ENCODE measurements at places on chromosomes 7 and 10.
A peak's percentile ranks its signal among the peaks of the same experiment; 100 is the strongest.

DNA sequence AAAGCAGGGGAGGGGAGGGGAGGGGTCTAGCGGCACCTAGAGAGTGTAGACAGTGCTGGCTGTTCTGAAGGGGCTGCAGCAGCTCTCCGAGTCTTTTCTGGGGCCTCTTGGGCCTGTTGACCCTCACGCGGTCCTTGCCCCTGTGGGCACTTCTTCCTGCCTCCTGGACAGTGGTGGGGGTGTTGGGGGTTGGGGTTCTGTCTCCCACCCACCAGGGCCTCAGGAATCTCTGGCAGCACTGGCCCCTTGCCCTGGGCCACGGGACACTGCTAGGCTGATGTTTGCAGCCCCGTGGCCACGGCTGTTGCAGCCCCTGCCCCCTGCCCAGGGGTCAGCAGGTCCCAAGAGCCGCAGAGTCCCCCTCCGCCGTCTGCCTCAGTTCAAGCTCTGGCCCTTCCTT lies 68.9 kb upstream of the INPP5A start:
- no peak for DNase-seq

DNA sequence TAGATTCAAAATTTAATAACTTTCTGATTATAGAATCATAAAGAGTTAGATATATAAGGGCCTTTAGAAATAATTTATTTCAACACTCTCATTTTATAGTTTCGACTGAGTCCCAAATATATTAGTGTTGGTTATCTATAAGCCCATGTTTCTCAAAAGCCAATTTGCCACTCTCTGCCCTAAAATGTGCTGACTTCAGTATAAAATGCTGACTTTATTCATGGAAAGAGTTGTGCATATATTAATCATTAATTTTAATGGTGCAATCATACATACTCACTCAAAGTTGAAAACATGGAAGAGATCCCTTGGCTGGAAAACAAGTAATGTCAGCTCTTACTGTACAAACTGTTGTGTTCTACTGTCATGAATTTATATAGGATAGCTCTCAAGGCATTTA lies 19.4 kb downstream of the ZWINT start:
- DNase-seq = no peak

GRCh38 chr10:119445311-119445934 lies 97.1 kb downstream of the RGS10 start:
- peak; percentile 64 for DNase-seq

DNA sequence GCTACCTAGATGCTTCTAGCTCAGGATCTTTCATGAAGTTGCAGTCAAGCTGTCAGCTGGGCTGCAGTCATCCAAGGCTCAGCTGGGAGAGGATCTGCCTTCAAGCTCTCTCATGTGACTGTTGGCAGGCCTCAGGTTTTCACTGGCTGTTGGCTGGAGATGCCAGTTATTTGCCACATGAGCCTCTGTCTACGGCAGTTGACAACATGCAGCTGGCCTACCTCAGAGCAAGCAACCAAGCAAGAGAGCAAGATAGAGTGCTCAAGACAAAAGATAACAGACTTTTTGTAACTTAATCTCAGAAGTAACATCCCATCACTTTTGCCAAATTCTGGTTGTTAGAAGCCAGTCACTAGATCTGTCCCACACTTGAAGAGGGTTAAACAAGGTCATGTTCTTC lies 125.8 kb downstream of the TPST1 start:
- DNase-seq = no peak

DNA sequence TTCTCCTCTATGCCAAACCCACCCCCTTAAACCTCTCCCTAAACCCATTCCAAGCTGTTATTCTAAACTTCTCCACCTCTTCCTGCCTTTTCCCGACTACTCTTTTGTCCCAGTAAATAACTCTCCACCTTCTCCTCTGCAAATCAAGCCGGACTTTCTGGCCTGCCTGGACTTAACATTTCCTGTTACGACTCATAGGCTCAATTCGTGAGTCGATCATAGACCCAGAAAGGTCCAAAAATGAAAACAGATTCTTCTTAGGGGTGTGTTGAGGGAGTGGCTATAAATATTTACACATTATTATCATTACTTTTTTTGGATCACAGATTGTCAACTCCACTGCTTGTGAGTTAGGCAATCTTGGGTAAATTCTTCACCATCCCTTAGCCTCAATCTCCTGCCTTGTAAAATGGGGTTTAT lies 59.0 kb upstream of the HABP2 start:
- DNase-seq = no peak

DNA sequence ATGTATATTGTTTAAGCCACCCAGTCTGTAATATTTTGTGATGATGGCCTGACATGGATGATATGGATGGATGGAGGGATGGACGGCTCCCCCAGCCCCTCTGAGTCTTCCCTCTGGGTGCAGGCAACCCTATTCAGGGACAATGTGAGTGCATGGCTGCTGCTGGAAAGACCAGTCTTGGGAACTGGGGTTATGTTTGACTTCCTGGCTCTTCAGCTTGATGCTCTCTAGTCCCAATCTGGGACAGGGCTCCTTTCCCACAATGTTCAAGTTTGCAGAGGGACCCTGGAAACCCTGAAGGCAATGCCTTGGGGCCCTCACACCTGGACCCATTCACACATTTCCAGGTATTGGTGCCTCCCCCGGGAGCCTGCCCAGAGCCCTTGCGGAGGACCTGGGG lies 52.3 kb upstream of the RET start:
- DNase-seq = no peak

DNA sequence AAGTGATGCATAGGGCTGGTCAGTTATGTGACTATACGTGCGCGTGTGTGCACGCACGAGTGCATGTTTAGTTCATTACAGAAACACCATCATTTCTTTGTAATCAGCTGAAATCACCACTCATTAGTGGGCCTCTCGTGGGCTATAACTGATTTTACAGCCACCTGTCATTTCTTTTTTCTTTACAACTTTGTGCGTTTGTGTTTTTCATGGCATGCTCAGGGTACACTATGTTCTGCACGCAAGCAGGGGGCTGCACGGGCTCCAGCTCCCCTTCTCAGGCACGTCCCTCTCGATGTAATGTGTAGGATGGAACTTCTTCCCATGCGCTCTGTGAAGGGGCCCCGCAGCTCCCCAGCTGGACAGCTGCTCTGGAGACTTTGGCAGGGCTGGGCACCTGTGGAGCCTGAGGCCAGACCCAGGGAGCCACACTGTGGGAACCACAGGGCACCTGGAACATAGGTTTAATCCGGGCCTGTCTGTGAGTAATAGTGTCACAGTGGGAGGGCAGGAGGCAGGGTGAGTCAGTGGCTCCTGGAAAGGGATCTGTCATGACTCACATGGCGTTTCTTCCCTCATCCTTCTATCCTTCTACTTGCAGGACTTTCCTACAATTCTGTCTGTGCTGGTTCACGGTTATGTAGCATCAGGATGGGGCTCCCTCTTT lies 4.9 kb downstream of the GCK start:
- DNase-seq = no peak

- no peak for DNase-seq
Measured at GRCh38 chr10:10421071-10421470, 596.6 kb upstream of the CELF2 start.

GRCh38 chr7:7519528-7519927 lies 16.1 kb downstream of the COL28A1 start:
- DNase-seq = no peak
